ENCODE measurements at places on chromosomes 6 and 20.
A peak's percentile ranks its signal among the peaks of the same experiment; 100 is the strongest.

DNA sequence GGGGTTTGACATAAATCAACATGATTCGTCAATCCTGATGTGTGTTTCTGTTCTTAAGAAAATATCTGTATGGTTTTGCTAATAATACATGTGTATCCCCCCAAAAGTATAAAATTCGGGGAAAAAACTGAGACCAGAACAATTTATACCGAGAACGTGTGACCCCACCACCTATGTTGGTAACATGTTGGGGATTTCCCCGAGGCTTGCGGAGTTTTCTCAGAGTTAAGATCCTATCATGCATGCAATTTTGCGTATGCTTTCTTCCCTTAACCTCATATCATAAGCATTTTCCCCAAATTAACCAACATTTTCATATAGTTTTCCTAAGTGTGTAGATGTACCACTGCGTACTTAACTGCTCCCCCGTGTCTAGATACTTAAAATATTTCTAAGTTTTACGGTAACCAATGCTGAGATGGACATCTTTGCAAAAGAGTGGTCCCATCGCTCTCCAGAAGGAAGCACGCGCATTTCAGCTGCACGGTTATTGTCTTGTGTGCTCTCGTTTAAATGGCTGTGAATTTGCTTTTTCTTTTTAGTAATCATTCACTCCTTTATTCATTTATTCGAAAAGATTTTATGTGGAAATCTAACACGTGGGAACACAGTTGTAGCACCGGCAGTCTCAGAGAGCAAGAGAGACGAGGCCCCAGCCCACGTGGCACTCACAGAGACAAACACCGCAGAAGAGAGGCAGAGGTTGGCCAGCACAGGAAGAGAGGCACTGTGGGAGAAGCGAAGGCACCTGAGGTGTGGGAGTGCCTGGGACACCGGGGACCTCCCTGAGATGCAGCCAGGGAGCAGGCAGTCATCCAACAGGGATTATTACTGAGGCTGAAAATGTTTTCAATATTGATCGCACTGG is 13.2 kb upstream of the IRF4 start:
- DNase-seq: peak; percentile 88

DNA sequence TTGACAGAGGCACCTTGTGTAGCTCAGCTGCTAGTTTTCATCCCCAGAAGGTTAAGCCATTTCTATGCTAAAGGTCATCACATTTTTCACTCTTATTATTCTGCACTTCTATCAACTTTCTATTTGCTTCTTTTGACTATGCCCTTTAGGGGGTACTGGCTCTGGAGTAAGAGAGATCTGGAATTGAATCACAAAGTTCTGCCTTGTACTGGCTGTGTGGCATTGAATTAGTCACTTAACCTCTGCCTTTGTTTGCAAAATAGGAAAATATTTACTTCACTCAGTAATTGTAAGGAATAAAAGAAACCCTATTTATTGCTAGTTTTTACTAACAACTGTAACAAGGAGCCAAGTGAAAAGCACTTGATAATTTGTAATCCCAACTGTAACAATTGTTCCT is 56.8 kb upstream of the MTRF1L start:
- no peak for DNase-seq

- peak; percentile 12 for DNase-seq
Observed at GRCh38 chr20:2761885-2762284, 38.5 kb downstream of the CPXM1 start.

- DNase-seq: no peak
Observed at GRCh38 chr6:34070315-34071135, 75.4 kb downstream of the GRM4 start.

- no peak for DNase-seq
Observed at GRCh38 chr6:142381845-142382378, 80.1 kb downstream of the ADGRG6 start.

DNA sequence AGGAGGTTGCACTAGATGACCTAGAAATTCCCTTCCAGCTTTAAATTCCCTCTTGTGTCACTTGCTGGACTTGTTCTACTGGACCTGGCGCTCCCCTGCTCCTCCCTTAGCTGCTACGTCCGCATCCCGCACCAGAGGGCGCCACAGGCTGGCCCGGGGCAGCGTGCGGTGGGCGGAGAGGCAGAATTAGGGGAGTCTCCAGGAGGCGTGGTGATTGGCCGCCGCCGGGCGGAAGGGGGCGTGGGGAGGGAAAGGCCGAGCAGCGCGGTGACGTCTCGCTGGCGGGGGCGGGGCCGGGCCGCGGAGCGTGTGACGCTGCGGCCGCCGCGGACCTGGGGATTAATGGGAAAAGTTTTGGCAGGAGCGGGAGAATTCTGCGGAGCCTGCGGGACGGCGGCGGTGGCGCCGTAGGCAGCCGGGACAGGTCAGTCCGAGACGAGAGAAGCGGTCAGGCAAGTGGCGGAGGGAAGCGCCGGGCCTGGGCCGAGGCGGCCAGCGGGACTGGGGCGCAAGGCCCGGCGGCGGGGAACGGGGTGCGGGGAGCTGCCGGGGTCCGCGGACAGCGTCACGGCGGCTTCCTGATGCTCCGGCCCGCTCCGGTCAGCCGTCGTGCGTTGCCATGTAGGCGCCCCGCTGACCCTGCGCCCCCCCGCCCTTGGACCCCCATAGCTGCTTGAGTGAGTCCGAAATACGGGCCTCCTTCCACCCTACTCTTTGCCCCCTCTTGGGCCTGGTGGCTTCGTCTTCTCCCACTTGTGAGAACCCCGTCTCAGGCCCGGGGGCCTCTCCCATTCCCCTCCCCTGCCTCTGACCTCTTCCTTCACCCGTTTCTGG is at the start of gene PPARD:
Gene PPARD (plus strand): TSS at position 301 of the 834 bp plus-strand sequence. CDS start 68,530 bp downstream, outside the sequence.
- DNase-seq: peak; percentile 100

DNA sequence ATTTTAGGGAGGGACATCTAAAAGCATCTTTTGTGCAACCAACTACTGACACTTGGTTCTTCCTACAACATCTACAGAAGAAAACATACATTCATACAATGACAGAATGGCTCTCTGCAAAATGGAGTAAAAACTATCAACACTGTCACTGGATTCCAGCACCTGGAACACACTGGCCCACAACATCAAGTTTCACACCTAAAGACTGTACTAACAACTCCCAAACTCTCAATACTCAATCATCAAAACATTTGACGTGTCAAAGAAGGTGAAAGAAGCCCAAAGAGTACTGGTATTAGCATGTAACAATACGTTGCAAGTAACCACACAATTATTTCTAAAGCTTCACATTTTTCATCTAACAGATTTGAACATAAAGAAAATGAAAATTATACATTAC is 2.1 kb downstream of the CPNE1 start:
- DNase-seq: no peak

- no peak for DNase-seq
Observed at GRCh38 chr6:155495011-155495768, 39.6 kb upstream of the NOX3 start.

GRCh38 chr6:131819572-131820124 is 11.8 kb downstream of the ENPP1 start:
- no peak for DNase-seq

- DNase-seq: no peak
Observed at GRCh38 chr20:61295682-61296628, 43.9 kb downstream of the CDH4 start.

DNA sequence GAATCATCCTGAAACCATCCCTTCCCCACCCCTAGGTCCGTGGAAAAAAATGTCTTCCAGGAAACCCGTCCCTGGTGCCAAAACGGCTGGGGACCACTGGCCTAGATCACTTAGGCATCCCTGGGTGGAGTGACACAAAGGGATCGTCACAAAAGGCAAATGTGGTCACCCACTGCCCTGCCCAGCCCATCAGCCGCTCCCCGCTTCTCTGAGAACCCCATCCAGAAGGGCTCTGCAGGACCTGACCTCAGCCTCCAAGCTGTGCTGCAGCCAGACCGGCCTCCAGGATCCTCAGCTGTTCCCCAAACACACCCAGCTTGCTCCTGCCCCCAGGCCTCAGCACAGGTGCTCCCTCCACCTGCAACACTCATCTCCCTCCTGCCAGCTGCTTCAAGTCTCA is 61.6 kb downstream of the PREX1 start:
- no peak for DNase-seq

DNA sequence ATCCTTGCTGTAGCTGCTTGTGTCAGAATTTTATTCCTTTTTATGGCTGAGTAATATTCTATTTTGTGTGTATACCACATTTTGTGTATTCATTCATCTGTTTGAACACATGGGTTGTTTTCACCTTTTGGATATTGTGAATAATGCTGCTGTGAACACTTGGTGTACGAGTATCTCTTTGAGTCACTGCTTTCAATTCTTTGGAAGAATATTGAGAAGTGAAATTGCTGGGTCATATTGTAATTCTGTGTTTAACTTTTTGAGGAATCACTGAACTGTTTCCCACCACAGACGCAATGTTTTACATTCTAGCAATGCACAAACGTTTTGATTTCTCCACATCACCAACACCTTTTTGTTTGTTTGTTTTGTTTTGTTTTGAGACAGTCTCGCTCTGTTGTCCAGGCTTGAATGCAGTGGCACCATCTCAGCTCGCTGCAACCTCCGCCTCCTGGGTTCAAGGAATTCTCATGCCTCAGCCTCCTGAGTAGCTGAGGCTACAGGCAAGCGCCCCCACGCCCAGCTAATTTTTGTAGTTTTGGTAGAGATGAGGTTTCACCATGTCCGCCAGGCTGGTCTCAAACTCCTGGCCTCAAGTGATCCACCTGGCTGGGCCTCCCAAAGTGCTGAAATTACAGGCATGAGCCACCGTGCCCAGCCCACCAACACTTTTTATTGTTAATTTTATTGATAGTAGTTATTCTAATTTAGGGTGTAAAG is 21.7 kb downstream of the CPXM1 start:
- DNase-seq: peak; percentile 15

DNA sequence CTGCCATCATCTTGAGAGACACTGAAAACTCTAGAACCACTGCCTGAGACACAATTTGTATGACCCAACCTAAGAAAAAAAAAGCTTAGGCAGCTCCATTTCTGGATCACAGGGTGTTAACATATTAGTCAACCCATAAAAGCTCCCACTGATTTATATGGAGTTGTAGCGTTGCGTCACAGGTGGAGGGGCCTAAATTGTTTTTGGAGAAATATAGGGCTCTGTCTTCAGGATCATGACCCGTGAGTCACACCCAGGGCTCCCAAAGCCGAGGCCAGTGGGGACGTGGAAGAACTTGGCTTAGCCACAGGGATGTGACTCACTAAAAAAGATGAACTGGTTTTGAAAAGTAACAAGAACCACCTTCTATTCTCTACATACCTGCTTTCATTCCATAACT is 116.5 kb upstream of the BMP2 start:
- no peak for DNase-seq

GRCh38 chr20:10642856-10643559 is 30.8 kb downstream of the JAG1 start:
- no peak for DNase-seq

DNA sequence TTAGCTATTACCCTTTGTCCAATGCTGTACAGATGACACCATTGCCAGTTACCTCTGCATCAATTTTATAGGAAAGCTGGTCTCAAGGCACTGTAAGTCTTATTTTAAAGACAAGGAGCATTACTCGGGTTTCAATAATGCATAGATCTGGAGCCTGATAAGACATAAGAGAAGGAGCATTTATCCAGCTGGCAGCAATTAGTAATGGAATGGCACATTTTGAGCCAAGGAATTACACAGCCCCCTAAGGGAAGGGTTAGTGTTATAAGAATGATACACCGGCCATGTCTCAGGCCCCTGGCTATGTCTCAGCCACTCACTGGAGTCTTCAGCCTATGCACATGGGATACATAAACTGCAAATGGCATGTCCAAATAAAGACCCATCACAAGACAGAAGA is 23.1 kb upstream of the TMEM242 start:
- no peak for DNase-seq

DNA sequence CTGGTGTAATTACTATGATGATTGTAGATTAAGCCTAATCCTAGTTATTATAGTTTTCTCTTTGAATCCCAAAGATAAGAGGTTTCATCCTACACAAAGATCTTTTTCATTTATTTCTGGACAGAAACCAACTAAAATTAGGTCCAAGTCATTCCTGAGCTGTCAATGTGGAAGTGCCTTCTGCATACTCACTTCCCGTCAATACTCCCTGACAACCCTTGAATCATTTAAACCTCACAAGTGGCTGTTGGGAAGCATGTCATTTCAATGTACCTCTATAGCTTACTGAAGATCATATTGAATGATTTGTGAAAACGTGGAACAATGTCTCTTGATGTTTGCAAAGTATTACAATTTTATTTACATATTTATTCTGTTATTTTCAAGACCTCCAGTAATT is 274.1 kb downstream of the HACE1 start:
- DNase-seq: no peak

- peak; percentile 22 for DNase-seq
Observed at GRCh38 chr6:110415086-110415916, at the start of gene DDO. Gene DDO, minus strand, starts transcription at chr6:110415575. Its CDS starts 2,113 bp downstream, at chr6:110413462.

GRCh38 chr6:579339-579738 is 77.6 kb downstream of the HUS1B start:
- DNase-seq: no peak

GRCh38 chr6:122831511-122831910 is 42.5 kb downstream of the SMPDL3A start:
- DNase-seq: no peak

GRCh38 chr6:47519279-47519678 is 41.7 kb downstream of the CD2AP start:
- DNase-seq: no peak

- no peak for DNase-seq
Observed at GRCh38 chr6:137214931-137215330, 4.3 kb downstream of the IFNGR1 start.

GRCh38 chr6:43634702-43635303 is 837 bp upstream of the MAD2L1BP start:
- DNase-seq: no peak

- peak; percentile 25 for DNase-seq
Observed at GRCh38 chr6:116666869-116667268, 1.7 kb downstream of the ZUP1 start.

GRCh38 chr6:35181933-35182612 is 31.7 kb upstream of the SCUBE3 start:
- no peak for DNase-seq

DNA sequence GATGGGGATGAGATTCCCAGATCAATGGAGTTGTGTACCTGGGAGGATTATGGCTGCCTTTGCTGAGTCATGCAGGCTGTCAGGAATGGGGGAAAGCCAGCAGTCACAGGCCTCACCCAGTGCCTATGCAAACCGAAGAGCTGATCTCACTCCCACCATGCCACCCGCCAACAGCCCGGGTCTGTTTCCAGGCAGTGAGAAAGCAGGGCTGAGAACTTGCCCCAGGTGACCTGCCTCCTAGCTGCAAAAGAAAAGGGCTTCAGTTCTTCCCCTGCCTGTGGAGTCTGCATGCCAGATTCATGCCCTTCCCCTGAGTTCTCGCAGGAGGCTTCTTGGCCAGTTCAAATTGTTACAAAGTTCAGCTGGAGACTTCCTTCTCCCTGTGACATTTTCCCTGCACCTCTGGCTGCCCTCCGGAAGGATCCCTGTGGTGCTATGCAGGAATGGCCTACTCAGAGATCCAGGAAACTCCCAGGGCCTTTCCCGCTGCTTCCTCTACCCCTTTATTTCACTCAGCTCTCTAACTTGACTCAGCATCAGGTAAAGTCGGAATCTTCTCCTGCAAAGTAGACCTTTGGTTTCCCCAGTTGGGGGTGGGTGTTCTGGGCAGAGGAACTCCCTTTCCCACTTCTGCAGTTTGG is 71.5 kb upstream of the B3GAT2 start:
- no peak for DNase-seq
